ENCODE measurements at places on chromosomes 7 and 10. TPM values are rescaled to one million over a fixed set of nuclear protein-coding genes. Genes with fewer than 3 reads are reported as not detected.

HOXA13 gene
- total RNA-seq, result not detected

INA gene
- not detected for total RNA-seq

PDE1C gene
- 315 TPM for total RNA-seq

TMED4 gene
- total RNA-seq, result 64.0 TPM

CYP3A7 gene
- not detected for total RNA-seq

STAMBPL1 gene
- total RNA-seq, result 3.3 TPM

LRRC18 gene
- not detected for total RNA-seq

EPDR1 gene
- 56.5 TPM for total RNA-seq

WEE2 gene
- total RNA-seq, result not detected

AGMO gene
- total RNA-seq, result 0.39 TPM

POLR2J2 gene
- total RNA-seq, result 4.3 TPM

SPACDR gene
- 0.44 TPM for total RNA-seq

MCM10 gene
- total RNA-seq, result not detected

DNAH11 gene
- total RNA-seq, result 0.19 TPM

NAT16 gene
- not detected for total RNA-seq

LGI1 gene
- not detected for total RNA-seq

WNT8B gene
- total RNA-seq, result not detected

SPDYE1 gene
- not detected for total RNA-seq

UCN3 gene
- total RNA-seq, result not detected

CTNNA3 gene
- total RNA-seq, result 196 TPM

C10orf62 gene
- total RNA-seq, result 0.24 TPM

DPP6 gene
- total RNA-seq, result not detected

CYP3A5 gene
- not detected for total RNA-seq

All from heart right ventricle (tissue), 16 donors.